ENCODE measurements at places on chromosomes 13 and 19. TPM values are rescaled to one million over a fixed set of nuclear protein-coding genes. Genes with fewer than 3 reads are reported as not detected.

LILRB5 gene
- not detected for total RNA-seq

IFNL1 gene
- total RNA-seq, result not detected

ZNF69 gene
- 20.1 TPM for total RNA-seq

DNA sequence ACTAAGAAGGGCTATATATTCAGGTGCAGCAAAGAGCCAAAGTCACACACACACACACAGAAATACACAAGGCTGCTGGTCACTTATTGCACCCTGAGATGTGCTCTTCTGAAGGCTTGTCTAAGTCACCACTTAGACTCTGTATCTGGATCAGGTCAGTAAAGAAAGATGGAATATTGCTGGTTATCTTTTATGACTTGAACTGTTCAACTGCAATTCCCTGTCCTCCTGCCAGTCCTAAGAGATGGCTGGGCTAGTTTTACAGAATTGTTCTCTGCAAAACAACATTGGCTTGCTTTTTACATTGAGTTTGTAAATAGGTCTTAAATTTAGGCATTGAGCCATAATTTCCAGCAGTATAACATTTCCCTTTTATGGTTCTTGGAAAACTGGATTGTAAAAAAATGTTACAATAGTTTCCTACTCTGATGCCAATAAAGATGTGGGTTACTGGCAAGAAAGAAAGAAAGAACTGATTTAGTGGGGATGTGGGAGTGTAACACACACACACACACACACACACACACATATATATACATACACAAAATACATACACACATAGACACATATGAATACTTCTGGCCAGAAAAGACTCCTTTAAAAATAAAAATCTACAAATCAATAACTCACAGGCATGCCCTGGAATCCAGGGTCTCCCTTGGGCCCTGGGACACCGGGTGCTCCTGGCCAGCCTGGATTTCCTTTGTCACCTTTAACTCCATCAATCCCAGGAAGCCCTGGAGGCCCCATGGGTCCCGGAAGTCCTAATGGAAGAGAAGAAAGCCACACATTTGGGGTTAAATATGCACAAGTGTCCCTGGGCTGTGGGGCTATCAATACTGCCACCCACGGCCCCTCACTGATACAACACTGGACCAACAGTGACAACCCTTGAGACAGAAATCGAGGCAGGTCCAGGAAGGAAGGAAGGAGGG is 137.7 kb downstream of the COL4A1 start:
- H3K36me3 ChIP-seq, result peaks cover 12% of the 10 kb centered on the region
- H3K4me1 ChIP-seq, result peaks cover 4% of the 10 kb centered on the region
- no peaks in the 10 kb centered on the region for H3K27me3 ChIP-seq
- H3K27ac ChIP-seq, result no peak overlapping the region
- DNase-seq, result no peak

- DNase-seq, result peak; percentile 55
- H3K4me1 ChIP-seq, result no peaks in the 10 kb centered on the region
- H3K4me3 ChIP-seq, result no peak overlapping the region
- peaks cover 24% of the 10 kb centered on the region for H3K36me3 ChIP-seq
- H3K27ac ChIP-seq, result no peak overlapping the region
- no peaks in the 10 kb centered on the region for H3K27me3 ChIP-seq
Measured at GRCh38 chr13:20990910-20991525, 70.4 kb downstream of the LATS2 start.

GRCh38 chr13:36998624-36999041 is 507 bp downstream of the ALG5 start:
- no peak for DNase-seq
- H3K27me3 ChIP-seq, result no peaks in the 10 kb centered on the region
- H3K27ac ChIP-seq, result peak overlapping the region; percentile 99
- peaks cover 20% of the 10 kb centered on the region for H3K4me1 ChIP-seq
- peaks cover 3% of the 10 kb centered on the region for H3K36me3 ChIP-seq
- H3K4me3 ChIP-seq, result peak overlapping the region; percentile 100

GRCh38 chr19:10412257-10412977 is 7.9 kb upstream of the PDE4A start:
- no peak overlapping the region for H3K27ac ChIP-seq
- peaks cover 83% of the 10 kb centered on the region for H3K27me3 ChIP-seq
- H3K4me3 ChIP-seq, result no peak overlapping the region
- no peak for DNase-seq
- H3K4me1 ChIP-seq, result peaks cover 5% of the 10 kb centered on the region

- H3K36me3 ChIP-seq, result peaks cover 33% of the 10 kb centered on the region
- peak overlapping the region; percentile 99 for H3K27ac ChIP-seq
- peaks cover 4% of the 10 kb centered on the region for H3K27me3 ChIP-seq
Measured at GRCh38 chr13:51453959-51454703, 1.3 kb upstream of the INTS6 start.

GRCh38 chr13:111401755-111402154 is 81.3 kb downstream of the TEX29 start:
- DNase-seq, result no peak
- no peak overlapping the region for H3K27ac ChIP-seq
- no peaks in the 10 kb centered on the region for H3K4me1 ChIP-seq
- H3K27me3 ChIP-seq, result peaks cover 26% of the 10 kb centered on the region

GRCh38 chr13:111506621-111507020 is 186.2 kb downstream of the TEX29 start:
- H3K36me3 ChIP-seq, result no peaks in the 10 kb centered on the region
- no peaks in the 10 kb centered on the region for H3K4me1 ChIP-seq
- H3K27ac ChIP-seq, result no peak overlapping the region
- peak; percentile 48 for DNase-seq
- no peak overlapping the region for H3K4me3 ChIP-seq

- peaks cover 3% of the 10 kb centered on the region for H3K27me3 ChIP-seq
- no peak overlapping the region for H3K27ac ChIP-seq
- H3K4me3 ChIP-seq, result no peak overlapping the region
- H3K36me3 ChIP-seq, result no peaks in the 10 kb centered on the region
Measured at GRCh38 chr13:97544031-97544765, 110.2 kb downstream of the RAP2A start.

DNA sequence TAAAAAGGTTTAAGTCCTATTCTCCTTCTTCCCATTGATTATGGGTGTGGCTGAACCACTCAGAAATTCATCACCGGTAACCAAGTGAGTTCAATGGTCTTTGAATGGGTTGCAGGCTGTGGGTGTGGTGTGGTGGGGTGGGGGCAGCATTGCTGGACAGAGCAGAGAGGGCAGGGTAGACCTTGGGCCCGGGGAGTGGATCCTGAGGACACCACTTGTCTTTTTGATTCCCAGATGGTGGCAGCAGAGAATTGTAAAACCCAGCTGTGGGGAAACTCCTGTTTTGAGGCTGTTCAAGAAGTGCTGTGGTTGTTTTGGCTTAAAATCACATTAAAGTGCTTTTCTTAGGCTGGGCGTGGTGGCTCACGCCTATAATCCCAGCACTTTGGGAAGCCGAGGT is 45.8 kb upstream of the RGCC start:
- no peaks in the 10 kb centered on the region for H3K4me1 ChIP-seq
- H3K27me3 ChIP-seq, result no peaks in the 10 kb centered on the region
- H3K27ac ChIP-seq, result no peak overlapping the region
- H3K4me3 ChIP-seq, result no peak overlapping the region

- no peak overlapping the region for H3K27ac ChIP-seq
- peaks cover 15% of the 10 kb centered on the region for H3K4me1 ChIP-seq
- H3K36me3 ChIP-seq, result peaks cover 15% of the 10 kb centered on the region
Measured at GRCh38 chr13:40657307-40657706, 9.1 kb downstream of the FOXO1 start.

Measured in type B pancreatic cell (in vitro differentiated cells).